Urothelium cell line (cell line): ENCODE measurements at places on chromosomes 4 and X.

DNA sequence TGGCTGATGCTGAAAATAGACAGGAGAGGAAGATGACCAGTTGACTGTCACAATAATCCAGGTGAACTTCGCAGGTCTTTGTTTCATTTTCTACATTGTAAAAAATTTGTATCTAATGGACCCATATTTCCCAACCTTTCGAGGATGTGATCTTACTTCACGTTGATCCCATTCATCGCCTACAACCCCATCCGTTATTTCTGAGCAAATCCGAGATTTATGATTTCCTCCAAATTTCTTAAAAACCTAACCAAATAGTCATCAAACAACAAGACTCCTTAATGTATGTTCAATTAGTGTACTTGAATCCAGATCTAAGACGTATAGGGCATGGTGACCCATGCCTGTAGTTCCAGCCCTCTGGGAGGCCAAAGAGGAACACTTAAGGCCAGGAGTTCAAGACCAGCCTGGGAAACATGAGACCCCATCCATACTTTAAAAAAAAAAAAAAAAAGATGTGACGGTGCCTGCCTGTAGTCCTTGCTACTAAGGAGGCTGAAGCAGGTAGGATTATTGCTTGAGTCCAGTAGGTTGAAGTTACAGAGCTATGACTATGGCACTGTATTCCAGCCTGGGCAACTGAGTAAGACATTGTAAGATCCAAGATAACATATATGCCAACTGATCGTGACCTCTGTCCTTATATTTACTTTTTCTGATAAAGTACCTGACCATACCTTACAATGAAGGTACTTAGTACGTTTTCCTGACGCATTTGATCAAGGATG lies 5.7 kb downstream of the RPL9 start:
- DNase-seq, result no peak

GRCh38 chrX:133674726-133675470 lies 259.6 kb upstream of the GPC4 start:
- no peak for DNase-seq

DNA sequence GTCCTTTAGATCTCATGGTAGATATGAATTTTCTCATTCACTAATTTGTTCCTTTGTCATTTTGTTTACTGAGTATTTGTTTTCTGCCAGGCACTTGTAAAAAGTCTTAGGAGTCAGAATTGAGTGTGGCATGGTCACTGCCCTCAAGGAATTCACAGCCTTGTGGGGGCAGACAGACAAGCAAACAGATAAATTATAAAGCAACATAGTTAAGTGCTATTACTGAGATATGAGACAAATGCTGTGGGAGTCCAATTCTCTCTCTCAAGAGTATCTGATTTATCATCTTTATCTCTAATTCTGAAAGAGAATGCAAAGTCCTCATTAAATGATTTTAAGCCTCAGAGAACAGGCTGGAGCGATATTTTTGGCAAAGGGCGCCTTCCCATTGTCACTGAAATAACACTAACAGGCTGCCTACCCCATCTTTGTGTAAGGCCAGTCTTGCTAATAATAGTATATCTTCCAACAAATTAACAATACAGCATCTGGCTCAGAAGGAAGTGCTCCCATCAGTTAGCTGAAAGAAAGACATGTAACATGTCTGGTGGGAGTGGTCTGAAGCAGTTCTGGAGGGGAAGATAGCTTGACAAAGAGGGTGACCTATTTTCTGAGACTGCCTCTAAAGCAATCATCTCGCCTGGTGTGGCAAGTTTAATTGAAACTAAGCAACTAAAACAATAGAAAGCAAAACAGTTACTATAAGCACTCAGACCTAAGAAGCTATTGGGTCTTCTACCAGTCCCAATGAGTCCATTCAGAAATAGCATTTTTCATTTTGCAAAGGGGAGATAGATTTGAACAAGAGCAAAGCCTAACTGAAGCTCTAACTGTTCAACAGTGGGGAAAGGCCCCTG lies 61.5 kb upstream of the AMOT start:
- DNase-seq, result no peak

DNA sequence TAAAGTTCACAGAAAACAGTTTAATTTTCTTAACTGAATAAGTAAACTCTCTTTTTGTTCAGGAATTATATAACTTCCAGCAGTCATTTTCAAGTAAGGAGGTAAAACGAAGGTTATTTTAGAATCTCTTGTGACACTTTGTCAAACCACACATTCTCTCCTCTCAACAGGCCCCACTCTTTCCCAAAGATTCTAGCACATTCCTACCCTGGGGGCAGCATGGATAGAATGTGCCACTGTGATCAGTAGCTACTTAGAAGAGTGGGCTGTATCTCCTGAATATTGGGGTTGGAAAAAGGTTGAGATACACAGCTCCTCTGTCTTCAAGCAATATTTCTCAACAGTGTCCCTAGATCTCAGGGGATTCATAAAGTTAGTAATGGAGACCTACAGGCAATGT lies 157.6 kb downstream of the EMCN start:
- no peak for DNase-seq

DNA sequence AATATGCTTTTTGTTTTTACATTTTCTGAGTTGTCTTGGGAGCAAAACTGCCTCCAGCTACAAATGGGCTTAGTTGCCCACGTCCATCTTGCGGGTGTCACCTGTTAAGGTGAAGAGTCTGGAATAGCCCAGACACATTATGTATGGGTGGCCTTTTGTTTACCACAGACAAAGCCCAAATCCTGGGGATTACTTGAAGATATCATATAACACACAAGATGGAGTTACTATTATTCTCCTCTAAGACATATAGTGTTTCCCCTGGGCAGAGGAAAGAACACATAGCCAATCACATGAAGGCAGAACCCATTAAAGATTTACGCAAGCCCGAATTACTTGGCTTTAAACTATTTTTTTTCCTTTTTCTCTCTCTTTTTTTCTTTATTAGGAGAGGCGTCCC lies 625.6 kb upstream of the FAM241A start:
- no peak for DNase-seq

DNA sequence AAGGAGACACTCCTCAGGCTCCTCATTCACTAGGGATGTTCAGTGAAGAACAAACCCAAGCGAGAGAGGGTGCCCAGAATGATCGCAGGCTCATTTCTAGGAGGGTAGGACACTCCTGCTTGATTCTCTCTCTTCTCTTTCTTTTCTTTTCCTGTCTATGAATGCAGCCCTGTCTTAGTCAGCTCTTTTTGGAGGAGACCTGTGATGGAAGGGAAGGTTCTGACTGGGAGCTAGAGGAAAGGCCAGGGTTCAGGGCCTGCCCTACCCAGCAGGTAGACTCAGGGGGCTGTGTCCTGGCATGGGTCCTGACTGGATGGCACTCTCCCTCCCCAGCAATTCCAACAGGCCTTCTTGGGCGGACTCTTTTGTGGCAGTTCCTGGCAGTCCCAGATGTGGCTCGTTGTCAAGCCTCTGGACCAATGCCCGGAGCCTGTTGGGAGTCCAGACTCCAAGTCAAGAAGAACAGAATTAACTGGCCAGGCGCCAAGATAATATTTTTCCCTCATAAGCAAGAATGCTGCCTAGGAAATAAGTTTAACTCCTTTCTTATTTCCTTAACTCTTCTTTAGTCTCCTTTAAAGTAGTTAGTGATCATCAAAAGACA lies 139.4 kb upstream of the SCML1 start:
- no peak for DNase-seq

DNA sequence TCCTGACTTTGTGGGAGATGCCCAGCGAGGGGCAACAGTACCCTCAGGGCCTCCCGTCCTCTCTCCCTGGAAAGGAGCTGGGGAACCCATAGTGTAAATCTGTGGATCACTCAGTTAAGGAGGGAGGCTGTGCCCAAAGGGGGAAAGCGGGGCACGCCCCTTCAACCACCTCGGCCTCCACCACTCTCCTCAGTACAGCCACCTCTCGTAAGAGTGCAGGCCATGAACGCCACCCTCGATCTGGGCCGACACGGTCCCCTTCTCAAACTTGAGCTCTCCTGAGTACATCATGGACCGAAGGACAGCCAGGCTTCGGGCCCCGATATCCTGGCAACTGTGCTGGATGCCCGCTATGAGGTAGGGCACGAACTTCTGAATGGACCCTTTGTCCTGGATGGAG lies 221.8 kb upstream of the ATP6AP2 start:
- no peak for DNase-seq

DNA sequence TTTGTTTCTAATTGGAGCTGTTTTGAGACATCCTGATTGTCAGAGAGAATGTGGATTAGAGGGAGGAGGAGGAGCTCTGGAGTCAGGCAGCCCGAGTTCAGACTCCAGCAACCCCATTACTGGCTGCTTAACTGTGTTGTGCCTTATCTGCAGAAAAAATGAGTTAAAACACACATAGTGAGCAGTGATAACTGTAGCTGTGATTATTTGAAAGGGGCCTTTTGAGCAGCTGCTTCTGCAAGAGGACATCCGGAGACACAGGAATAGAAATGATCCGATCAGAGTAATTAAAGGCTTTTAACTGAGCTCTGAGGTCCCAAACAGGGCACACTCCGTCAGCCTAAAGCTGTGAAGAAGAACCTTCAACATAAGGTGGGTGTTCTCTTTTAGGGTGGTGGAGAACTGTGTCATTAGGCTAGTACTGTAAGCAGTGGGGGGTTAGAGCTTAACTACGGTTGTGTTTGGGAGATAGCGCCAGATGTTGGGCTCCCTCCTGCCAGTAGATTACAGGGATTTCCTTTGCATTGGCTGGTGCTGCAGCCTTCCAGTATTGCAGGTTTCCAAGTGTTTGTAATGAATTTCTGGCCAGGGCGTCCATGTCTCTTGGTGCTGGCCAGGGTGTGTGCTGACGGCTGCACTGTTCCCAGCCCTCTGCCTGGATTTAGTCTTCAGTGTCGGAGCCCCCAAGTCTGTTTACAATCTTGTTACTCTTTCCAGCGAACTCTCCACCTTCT lies 24.3 kb downstream of the ADD1 start:
- no peak for DNase-seq

- DNase-seq, result peak; percentile 38
These were observed 7.2 kb upstream of the C1QTNF7 start for GRCh38 chr4:15420642-15421041.
